Mesendoderm (in vitro differentiated cells): ENCODE measurements at places on chromosomes 1 and 21.

DNA sequence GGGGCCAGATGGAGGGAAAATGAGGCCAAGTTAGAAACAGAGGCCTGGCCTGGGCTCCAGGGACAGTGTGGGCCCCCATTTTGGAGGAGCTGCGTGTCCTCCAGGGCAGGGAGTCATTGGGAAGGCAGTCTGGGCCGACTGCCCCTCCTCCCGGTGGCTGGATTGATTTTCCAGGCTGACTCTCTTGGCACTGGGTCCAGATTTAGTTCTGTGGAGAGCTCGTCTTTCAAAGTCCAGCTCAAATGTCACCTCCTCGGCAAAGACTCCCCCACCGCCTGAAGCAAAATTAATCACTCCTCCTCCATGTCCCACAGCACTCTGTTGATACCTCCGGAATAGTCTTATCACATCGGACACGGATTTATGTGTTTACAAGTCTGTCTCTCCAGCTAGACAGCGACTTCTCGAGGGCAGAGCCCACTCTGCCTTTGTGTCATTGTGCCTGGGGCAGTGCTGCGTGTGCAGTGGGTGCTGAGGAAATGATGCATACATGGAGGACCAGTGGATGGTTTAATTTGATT is 175.1 kb downstream of the CAMTA1 start:
- DNase-seq = no peak

GRCh38 chr1:179583771-179584320 is 7.8 kb upstream of the TDRD5 start:
- DNase-seq = no peak

DNA sequence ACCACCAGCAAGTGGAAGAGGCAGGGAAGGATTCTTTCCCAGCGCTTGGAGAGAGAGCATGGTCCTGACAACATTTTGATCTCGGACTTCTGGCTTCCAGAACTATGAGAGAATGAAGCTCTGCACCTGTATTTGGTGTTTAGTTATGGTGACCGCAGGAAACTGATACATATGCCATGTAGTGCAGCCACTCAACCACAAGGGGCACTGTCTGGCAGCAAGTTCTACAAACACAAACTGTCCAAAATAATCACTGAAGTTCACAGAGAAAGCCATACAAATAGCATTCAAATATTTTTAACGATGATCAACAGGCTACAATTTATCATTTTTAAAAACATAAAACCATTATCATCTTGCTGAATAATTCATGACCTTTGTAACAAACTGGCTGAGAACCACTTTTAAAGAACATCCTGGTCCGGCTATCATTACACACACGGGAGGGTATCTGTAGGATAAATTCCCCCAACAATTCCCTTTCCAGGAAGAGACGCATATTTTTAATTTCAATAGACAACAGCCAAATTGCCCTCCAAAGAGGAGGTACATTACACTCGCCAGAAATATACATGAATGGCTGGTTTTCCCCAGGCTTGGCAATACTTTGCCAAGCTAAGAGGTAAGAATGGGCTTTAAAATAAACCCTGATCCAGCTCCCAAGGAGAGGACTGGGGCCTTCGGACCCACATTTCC is 9.2 kb upstream of the CBR3 start:
- peak; percentile 46 for DNase-seq

- no peak for DNase-seq
These were observed 94.4 kb upstream of the GREM2 start for GRCh38 chr1:240706150-240706935.

- DNase-seq = no peak
These were observed 176.0 kb upstream of the NRIP1 start for GRCh38 chr21:15240848-15241247.

GRCh38 chr1:223775054-223775453 is 62.7 kb downstream of the CAPN2 start:
- no peak for DNase-seq
